COR-L47 (cell line): ENCODE measurements at places on chromosomes 5 and 9.

GRCh38 chr5:16467363-16468219 is 2.0 kb upstream of the ZNF622 start:
- no peak for DNase-seq

DNA sequence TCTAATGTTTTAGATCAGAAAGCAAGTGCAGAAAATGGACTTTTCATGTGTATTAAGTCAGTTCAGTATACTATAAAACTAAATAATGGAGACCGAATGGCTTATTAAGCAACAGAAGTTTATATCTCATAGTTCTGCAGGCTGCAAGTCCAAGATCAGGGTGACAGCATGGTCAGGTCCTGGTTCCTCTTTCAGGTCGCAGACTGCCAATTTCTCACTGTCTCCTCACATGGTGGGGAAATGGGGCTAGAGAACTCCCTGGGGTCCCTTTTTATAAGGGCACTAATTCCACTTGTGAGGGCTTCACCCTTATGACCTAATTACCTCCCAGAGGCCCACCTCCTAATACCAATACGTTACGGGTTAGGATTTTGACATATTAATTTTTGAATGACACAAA is 48.7 kb downstream of the RICTOR start:
- no peak for DNase-seq

DNA sequence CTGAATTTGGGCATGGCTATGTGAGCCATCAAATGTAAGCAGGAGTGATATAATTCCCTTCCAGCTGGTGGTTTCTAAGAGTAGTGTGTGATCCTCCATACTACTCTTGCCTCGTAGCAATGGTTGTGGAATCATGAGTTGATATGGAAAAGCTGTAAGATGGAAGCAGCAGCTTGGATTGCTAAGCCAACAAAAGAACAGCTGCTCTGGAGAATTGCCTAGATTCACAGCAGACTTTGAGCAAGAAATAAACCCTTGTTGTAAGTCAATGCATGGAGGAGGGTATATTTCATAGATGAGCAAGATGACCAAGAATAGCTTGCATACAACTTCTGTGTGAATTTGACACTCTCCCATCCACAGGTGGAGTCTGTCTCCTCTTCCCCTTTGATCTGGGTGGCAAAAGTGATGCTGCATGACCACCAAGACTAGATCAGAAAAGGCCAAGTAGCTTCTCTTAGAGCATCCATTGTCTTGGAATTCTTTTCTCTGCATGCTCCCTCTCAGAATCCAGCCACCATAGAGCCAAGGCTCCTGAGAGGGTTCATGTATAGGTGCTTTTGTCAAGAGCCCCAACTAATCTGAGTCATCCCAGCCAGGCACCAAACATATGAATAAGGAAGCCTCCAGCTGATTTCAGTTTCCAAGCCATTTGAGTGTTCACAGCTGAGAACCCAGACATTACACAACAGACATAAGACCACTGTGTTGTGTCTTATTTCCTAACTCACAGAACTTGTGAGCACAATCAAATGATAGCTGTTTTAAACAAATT is 79.0 kb downstream of the PRLR start:
- no peak for DNase-seq

- DNase-seq = no peak
Measured at GRCh38 chr5:146606893-146607292, 90.9 kb upstream of the GPR151 start.

DNA sequence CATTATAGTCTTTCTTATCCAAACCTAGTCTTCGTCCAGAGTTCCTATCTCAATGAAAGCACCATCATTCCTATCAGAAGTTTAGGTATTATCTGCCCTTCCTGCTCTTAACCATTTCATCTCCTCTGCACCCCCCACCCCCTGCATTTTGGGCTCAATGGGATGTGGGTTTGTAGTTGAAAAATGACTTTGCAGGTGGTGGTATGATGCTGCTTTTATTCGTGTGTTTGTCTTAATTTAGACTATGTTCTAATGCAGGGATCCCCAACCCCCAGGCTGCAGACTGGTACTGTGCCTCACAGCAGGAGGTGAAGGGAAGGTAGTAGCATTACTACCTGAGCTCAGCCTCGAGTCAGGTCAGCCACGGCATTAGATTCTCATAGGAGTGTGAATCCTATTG is 49.4 kb upstream of the ZNF608 start:
- no peak for DNase-seq

DNA sequence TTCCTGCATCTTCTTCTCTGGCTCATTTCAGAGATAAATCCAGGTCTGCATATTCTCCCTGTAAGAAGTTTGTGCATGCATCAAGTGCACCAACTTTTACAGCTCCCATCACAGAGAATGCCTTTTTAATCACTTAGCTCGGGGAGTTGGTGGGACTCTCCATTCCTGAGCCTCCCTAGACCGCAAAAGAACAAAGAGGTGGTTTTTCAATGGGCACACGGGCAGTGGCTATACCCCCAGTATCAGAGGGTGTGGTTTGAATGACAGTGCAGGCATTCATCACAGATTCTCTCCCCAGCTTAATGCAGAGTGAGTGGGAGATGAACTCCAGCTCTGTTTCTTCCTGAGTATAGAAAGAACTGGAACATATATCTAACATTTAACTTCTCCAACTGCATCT is 264.7 kb upstream of the NR4A3 start:
- DNase-seq = no peak

- no peak for DNase-seq
Measured at GRCh38 chr9:91864380-91864779, 85.6 kb downstream of the ROR2 start.

DNA sequence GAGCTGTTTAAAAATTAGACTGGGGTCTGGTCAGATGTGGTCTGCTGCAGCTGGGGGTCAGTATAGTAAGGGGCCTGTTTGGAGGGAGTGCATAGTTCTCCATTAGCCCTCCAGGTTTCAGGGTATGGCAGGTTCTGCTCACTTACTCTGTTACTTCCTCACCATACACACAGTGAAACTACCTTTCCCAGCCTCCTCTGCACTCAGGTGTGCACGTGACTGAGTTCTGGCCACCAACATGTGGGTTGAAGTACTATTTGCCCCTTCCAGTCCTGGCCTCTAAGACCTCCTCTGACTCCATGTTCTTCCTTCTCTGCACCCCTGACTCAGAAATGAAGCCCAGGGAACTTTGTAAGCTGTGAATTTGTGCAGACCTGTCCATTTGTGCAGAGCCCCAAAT is 190.5 kb upstream of the CLINT1 start:
- DNase-seq = no peak

- DNase-seq = no peak
Measured at GRCh38 chr9:23663946-23664345, 162.1 kb downstream of the ELAVL2 start.
